Pulmonary artery endothelial cell (primary cell): ENCODE measurements at places on chromosomes 13 and 19. TPM values are rescaled to one million over a fixed set of nuclear protein-coding genes. Genes with fewer than 3 reads are reported as not detected.

The LILRB5 gene
- total RNA-seq, result not detected in 2 replicates

The ZNF534 gene
- total RNA-seq, result 0.07 TPM in 1 of 2 replicates, not detected in the other

The MBNL2 gene
- total RNA-seq, result 50.4 and 76.9 TPM in 2 replicates

The FUT2 gene
- total RNA-seq, result not detected in 2 replicates

The EID2 gene
- total RNA-seq, result 19.2 and 19.6 TPM in 2 replicates

The COX6B2 gene
- total RNA-seq, result not detected in 2 replicates

The LGALS14 gene
- not detected in 2 replicates for total RNA-seq

The ZNF709 gene
- total RNA-seq, result 2.6 and 3.9 TPM in 2 replicates

The TLE5 gene
- 103 and 129 TPM in 2 replicates for total RNA-seq

The DAND5 gene
- 0.07 TPM in 1 of 2 replicates, not detected in the other for total RNA-seq

The DHDH gene
- total RNA-seq, result not detected in 2 replicates

The PSG6 gene
- not detected in 2 replicates for total RNA-seq

The IL17D gene
- total RNA-seq, result 5.8 and 9.6 TPM in 2 replicates

The ZNF653 gene
- total RNA-seq, result 5.5 and 6.0 TPM in 2 replicates

The FBN3 gene
- total RNA-seq, result not detected in 2 replicates

The ZNF841 gene
- total RNA-seq, result 11.3 and 16.4 TPM in 2 replicates

The TEX26 gene
- not detected in 2 replicates for total RNA-seq

The RAB4B gene
- 6.7 and 10.6 TPM in 2 replicates for total RNA-seq

The DDX39A gene
- total RNA-seq, result 92.5 and 156 TPM in 2 replicates

The CYP2A6 gene
- total RNA-seq, result not detected in 2 replicates

The FLT3LG gene
- total RNA-seq, result 1.6 and 2.4 TPM in 2 replicates

The MIA gene
- 0.20 TPM in 1 of 2 replicates, not detected in the other for total RNA-seq

The ZNF763 gene
- total RNA-seq, result 0.40 and 1.9 TPM in 2 replicates

The ZNF99 gene
- not detected in 2 replicates for total RNA-seq

The ACP7 gene
- total RNA-seq, result 0.20 and 0.21 TPM in 2 replicates

The ZNF737 gene
- total RNA-seq, result 5.6 and 7.0 TPM in 2 replicates

The FGF9 gene
- not detected in 2 replicates for total RNA-seq

The ZNF844 gene
- 2.8 and 4.9 TPM in 2 replicates for total RNA-seq

The DNAAF3 gene
- total RNA-seq, result 0.32 and 0.73 TPM in 2 replicates

The EDDM13 gene
- 0.21 and 0.46 TPM in 2 replicates for total RNA-seq

The KLHL1 gene
- total RNA-seq, result not detected in 2 replicates

The PGLYRP1 gene
- not detected in 2 replicates for total RNA-seq

The MAMSTR gene
- total RNA-seq, result 0.14 and 0.20 TPM in 2 replicates

The DCT gene
- not detected in 2 replicates for total RNA-seq

The SHANK1 gene
- total RNA-seq, result 0.26 and 0.63 TPM in 2 replicates

The MAB21L1 gene
- total RNA-seq, result under 0.01 TPM in 1 of 2 replicates, not detected in the other

The YIPF2 gene
- total RNA-seq, result 98.3 and 109 TPM in 2 replicates

The VSTM1 gene
- total RNA-seq, result not detected in 2 replicates

The TLE2 gene
- 19.2 and 20.6 TPM in 2 replicates for total RNA-seq

The CGB2 gene
- total RNA-seq, result not detected in 2 replicates

The PSG2 gene
- total RNA-seq, result not detected in 2 replicates

The TINCR gene
- 0.11 TPM in 1 of 2 replicates, not detected in the other for total RNA-seq

The CFAP97D2 gene
- total RNA-seq, result not detected in 2 replicates

The DOHH gene
- total RNA-seq, result 15.6 and 22.4 TPM in 2 replicates

The LILRA6 gene
- not detected in 2 replicates for total RNA-seq

The ALOX5AP gene
- 0.25 TPM in 1 of 2 replicates, not detected in the other for total RNA-seq

The U2AF1L4 gene
- total RNA-seq, result 2.0 and 3.9 TPM in 2 replicates

The SIGLEC14 gene
- not detected in 2 replicates for total RNA-seq

The MAST3 gene
- total RNA-seq, result 0.67 and 0.92 TPM in 2 replicates

The SMIM44 gene
- total RNA-seq, result not detected in 2 replicates

The CEACAM16 gene
- total RNA-seq, result not detected in 2 replicates
